ENCODE measurements at places on chromosomes 16 and 17. TPM values are rescaled to one million over a fixed set of nuclear protein-coding genes. Genes with fewer than 3 reads are reported as not detected.

Gene HOXB3
- 12.0 TPM for total RNA-seq

Gene TNS4
- total RNA-seq = not detected

Gene CCL11
- total RNA-seq = not detected

Gene RPL23
- 1,883 TPM for total RNA-seq

Gene KRT24
- not detected for total RNA-seq

Gene MMP15
- total RNA-seq = 3.1 TPM

Gene SLC35G6
- total RNA-seq = not detected

Gene KIF19
- total RNA-seq = not detected

Gene CBX1
- total RNA-seq = 65.0 TPM

Gene MT4
- total RNA-seq = not detected

Gene CACNA1H
- total RNA-seq = 21.8 TPM

Gene TMEM204
- not detected for total RNA-seq

Gene CHST4
- total RNA-seq = not detected

Gene FBXL16
- 14.6 TPM for total RNA-seq
